GM04504 (cell line): ENCODE measurements at places on chromosomes 4 and X.

DNA sequence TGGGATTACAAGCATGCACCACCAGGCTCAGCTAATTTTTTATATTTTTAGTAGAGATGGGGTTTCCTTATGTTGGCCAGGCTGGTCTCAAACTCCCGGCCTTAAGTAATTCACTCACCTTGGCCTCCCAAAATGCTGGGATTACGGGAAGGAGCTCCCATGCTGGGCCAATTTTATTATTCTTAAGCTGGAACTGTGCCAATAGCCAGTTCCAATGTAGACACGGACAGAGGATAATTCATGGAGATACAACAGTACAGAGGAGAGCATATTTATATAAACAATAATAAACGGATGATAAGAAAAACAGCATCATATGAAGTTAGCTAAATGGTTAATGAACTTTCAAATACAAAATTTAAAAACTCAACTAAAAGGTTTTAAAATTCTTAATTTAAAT, 87.8 kb downstream of the PPA2 start:
- DNase-seq = no peak

- peak; percentile 69 for DNase-seq
These were observed 30.9 kb downstream of the RNF212 start for GRCh38 chr4:1082215-1083182.

- DNase-seq = peak; percentile 29
These were observed 139.8 kb downstream of the CLCN4 start for GRCh38 chrX:10296576-10296975.

DNA sequence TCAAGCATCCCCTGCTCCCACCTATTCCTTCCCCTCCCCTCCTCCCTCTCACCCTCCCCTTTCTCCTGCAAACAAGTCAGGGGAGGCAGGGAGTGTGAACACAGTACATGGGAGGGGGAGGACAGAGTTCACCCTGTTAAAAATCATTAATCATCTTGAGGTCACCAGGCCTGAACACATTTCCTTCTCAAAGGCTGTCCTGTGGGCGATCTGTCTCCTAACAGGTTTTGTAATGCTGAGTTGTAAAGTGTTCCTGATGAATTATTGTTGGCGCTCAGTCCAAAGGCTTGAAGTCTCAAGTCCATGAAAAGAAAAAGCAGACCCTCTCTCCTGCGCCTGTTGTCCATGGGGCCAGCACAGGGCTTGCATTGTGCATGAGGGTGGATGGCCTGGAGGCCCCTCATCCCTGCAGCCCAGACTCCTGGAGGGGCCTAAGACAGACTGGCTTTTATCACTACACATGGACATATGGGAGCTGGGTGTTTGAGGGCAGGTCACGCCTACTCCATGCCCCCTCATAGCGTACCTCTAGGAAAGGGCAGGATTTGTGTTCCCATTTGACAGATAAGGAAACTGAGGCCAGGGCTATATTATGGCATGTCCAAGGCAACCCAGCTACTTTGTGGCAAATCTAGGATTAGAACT, 189.1 kb downstream of the RAB28 start:
- DNase-seq = no peak

GRCh38 chr4:6475492-6476020, 3.1 kb upstream of the PPP2R2C start:
- no peak for DNase-seq

DNA sequence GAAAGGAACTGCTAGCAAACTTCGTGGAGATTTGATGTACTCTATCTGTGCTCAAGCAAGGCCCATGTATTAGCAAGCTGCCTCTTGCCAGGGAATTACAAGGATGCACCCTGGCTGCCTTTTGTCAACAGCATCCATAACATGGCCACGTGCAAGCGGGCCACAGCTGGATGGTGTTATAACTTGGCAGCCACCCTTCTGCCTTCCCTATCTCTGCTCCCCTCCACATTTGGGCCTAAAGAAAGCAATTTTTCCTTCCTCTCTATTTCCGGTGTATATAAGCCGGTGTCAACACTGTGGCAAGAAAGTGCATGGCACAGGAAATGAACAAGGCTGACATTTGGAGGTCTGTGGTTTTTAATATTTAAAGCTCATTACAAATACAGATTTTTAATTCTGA, 94.8 kb downstream of the CLNK start:
- no peak for DNase-seq

GRCh38 chr4:72496119-72496518, 72.9 kb downstream of the ADAMTS3 start:
- no peak for DNase-seq

DNA sequence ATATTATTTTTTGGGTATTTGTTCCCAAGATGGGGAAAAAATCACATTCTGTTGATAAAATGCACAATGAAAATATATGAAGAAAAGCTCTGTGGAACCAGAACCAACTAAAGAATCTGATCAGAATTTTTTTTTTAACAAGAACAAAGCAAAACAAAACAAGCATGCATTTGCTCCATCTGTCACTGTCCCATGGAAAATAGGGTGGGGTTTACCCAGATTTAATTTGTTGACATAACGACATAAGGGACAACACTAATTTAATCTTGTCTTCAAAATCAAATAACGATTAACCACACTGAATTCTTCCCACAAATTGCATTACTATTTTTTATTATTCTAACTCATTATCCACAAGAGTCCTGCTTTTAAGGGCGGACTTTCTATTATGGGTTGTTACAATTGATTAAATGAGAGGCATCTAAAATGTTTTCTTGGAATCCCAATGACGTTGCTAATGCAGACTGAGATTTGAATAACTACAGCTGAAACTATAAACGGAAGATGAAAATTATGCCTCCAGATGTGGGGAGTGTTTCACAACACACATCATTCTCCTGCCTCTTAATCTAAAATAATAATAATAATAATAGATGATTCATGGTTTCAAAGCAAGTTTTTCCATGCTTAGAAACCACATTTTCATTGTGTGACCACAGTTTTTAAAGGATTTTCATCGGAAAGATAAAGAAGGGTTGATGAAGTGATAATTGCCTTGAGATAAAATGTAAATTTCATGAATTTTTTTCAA, 307.0 kb upstream of the CPEB2 start:
- DNase-seq = no peak

DNA sequence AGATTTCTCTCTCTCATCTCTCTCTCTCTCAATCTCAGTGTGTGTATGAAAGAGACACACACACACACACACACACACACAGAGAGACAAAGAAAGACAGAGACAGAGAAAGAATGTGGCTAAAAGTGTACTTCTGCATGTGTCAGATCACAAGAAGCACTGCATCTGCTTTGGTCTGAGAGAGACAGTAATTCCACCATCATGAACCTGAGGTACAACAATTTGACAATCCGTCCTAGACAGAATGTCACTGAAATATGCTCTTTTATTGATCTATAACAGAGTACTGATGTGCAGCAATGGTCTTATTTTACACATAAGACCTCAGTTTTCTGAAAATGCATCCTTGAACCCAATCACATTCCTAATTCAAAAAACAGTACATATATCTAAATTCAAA, 576.2 kb upstream of the SMIM31 start:
- no peak for DNase-seq

DNA sequence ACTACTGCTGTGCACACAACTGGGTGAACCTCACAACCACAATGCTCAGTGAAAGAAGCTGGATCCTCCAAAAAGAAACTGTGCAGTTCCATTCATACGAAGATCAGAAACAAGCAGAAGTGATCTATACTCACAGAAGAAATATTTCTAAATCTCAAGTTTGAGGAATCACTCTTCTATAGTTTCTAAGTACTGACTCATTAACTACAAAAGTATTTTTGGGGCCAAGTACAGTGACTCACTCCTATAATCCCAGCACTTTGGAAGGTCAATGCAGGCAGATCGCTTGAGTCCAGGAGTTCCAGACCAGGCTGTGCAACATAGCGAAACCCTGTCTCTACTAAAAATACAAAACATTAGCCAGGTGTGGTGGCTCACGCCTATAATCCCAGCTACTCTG, 51.3 kb upstream of the RELL1 start:
- peak; percentile 3 for DNase-seq

DNA sequence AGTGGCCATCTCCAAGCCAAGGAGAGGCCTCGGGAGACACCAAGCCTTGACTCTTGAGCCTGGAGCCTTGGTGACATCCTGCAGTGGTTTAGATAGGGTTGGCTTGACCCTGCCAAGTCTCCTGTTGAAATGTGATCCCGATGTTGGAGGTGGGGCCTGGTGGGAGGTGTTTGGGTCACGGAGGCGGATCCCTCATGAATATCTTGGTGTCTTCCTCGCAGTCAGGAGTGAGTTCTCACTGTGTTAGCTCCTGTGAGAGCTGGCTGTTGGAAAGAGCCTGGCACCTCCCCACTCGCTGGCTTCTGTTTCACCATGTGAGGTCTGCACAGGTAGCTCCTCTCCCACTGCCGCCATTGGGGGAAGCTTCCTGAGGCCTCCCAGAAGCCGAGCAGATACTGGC, 38.8 kb downstream of the ADRA2C start:
- DNase-seq = no peak

- DNase-seq = no peak
These were observed 16.9 kb downstream of the LHFPL1 start for GRCh38 chrX:112662559-112663427.

- no peak for DNase-seq
These were observed 352.1 kb upstream of the GATB start for GRCh38 chr4:152112887-152113286.

DNA sequence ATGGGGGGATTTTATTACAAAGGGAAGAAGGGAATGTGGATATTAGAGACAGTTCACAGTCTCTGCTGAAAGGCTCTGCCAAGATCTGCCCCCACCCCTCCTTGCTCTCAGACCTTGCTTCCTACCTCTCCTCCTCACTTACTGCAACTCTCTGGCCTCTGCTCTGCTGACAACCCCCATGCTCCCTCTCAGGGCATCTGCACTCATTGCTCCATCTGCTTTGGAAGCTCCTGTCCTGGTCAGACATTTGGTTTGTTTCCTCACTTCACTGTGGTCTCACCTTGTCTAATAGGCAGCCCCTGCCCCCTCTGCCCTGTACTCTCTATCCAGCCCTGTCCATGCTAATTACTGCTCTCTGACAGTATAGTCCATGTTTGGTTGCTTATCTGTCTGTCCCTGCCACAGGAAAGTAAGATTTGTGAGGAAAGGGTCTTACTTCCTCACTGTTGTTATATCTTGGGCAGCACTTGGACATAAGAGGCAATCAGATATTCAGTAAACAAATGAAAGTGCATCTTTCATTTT, 189.3 kb downstream of the PTTG2 start:
- DNase-seq = no peak

GRCh38 chr4:178344096-178344495, 901.9 kb upstream of the AGA start:
- DNase-seq = no peak

- no peak for DNase-seq
These were observed 60.9 kb downstream of the IRF2 start for GRCh38 chr4:184413261-184414046.

DNA sequence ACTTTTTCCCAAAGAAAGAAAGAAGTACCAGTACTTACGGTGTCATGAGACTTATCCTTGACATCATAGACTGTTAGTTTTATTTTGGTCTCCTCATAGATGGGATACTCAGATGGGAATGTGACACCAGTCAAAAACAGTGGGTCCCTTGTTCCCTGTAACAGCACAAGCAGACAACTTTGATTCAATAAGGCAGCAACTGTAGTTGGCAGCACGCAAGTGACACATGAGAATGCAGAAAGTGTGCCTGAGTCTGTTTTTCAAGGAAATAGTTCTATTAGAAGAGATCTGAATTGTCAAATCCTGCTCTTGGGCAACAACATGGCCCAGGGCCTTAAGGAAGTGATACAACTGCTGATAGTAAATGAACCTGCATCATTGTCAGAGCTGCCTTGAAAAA, 443.2 kb downstream of the INPP4B start:
- DNase-seq = no peak

- DNase-seq = no peak
These were observed 103.8 kb upstream of the CXCL13 start for GRCh38 chr4:77501851-77502250.

DNA sequence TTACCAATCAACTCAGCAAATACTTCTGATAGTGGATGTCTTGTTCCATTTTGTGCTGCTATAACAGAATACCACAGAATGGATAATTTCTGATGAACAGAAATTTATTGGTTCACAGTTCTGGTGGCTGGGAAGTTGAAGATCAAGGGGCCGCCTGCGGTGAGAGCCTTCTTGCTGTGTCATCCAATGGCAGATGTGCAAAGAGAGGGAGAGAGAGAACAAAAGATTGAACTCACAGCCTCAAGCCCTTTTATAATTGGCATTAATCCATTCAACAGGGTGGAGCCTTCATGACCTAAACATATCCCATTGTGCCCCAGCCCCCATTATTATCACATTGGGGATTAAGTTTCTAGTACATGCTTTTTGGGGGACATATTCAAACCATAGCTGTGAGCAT, 86.1 kb downstream of the ADGRG4 start:
- DNase-seq = no peak

DNA sequence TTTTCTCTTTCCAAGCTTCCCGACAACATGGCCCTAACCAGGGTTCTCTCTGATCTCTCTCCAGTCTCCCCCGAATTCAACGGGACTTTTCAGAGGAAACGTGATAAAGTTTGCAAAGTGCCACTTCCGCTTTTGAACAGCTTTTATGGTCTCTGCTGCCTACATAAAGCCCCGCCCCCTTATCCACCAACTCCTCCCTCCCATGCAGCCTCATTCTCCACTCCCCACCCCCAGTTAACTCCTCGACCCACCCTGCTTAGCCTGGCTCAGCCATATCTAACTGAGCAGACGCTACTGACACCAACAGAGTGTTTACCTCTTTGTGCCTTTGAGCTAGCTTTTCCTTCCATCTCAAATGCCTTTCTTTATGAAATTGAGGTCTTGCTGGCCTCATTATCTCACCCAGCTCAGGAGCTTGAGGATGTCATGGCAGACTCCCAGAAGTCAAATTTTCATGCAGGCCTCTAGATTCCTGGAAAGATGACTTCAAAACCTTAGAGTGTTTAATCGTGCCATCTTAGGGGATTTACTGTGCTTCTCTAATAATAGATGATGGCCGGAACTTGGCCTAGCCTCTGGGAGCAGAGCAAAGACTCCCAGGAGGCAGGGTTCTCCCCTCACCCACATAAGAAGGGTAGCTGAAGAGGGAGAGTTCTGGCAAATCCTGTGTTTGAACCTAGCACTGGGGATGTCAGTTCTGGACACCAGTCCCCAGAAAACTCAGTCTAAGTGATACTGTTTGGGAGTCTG, 606.0 kb downstream of the BCOR start:
- no peak for DNase-seq

DNA sequence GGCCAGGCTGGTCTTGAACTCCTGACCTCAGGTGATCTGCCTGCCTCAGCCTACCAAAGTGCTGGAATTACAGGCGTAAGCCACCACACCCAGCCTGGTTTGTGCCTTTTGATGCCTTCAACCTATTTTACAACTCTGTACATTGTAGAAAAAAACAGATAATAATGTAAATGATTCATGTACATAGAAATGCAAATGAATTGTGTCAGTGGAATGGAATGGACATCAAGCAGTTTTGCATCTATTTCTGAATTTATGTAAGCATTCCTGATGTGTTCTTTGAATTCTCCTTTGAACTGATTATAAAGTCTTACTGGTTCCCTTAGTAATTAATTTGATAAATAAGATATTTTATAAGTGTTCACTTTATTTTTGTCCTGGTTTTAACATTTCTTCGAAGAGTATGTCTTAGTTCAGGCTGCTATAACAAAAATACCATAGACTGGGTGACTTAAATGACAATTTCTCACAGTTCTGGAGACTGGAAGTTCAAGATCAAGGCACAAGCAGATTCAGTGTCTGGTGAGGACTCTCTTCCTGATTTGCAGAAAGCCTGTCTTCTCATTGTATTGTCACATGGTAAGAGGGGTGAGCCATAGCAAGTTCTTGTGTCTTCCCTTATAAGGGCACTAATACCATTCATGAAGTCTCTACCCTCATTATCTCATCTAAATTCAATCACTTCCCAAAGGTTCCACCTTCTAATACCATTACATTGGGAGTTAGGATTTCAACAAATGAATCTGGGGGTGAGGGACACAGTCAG, 162.2 kb upstream of the S100G start:
- no peak for DNase-seq
